ENCODE measurements at places on chromosomes 2 and 18.

DNA sequence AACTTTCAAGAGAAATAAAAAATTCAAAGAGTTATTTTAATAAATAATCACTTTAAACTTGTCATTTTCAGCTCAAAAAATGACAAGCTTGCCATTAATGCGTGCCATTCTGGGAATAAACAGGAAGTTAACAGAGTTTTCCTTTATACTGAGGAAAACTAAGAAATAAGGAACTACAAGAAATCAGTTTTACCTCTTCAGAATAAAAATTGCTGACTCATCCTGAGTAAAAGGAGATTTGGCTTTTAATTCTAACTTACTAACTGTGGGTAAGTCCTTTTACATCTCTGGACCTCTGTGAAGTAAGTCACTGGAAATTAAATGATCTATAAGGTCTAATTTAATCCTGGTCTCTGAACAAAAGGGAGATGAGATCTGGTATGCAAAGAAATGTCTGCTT, 16.1 kb downstream of the CEBPZ start:
- DNase-seq, result no peak

DNA sequence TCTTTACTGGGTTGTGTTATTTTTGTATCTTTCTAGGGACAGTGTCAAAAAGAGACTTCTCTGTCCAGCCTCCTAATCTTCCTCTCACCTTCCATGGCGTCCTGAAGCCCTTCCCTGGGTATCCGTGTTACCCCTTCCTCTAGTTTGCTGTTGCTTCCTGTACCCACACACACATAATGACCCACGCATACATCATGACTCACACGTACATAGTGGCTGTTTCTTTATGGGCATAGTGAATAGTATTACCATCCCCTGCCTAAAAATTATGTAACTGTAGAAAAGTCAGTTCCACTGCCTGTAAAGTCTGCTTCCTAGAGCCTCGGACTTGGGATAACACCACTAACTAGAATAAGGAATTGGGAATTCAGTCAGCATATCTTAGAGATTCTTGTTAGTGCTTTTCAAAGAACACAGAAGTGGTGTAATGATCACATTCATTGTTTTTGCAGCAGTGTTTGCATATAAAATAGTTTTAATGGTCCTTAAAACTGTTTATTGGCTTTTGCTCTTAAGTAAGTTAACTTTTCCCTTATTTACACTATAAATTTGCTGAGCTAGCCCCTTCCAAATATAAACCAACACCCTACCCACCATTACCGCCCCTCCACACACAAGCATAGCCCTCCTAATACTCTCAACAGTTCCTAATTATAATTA, 308.4 kb upstream of the RAB12 start:
- DNase-seq, result no peak

- no peak for DNase-seq
These were observed 29.2 kb downstream of the MROH2A start for GRCh38 chr2:233807215-233807865.

DNA sequence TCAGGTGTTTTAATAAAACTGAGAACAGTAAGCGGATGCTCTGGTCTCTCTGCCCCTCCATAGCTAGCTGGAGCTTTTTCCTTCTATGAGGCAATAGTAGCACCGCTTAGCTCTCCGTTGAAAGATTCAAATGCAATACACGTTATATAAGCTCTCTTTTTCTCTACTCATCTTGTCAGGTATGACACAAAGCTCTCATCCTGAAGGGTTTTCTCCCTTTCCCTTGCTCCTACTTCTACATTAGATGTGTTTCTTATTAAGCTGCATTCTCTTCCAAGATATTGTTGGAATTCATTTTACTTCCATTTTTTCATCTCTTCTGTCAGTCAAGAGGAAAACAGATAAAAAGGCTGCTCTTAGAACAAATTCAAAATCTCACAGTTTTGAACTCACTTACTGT, 434.6 kb upstream of the DDX18 start:
- DNase-seq, result no peak

- DNase-seq, result no peak
These were observed 61.9 kb upstream of the ALK start for GRCh38 chr2:29983308-29983707.

DNA sequence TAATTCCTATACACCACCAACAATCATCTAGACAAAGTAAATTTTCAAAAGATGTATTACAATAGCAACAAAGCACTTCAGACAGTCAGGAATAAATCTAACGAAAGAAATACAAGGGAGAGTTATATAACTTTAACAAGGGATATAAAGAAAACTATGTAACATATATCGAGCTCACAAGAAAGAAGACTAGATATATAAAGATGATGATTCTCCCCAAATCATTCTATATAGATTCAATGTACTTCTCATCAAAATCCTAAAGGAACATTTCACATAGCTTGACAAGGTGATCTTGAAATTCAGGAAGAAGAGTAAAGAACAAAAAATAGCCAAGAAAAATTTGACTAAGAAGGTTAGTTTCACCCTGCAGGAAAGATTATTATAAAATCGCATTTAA, 179.4 kb downstream of the SP3 start:
- no peak for DNase-seq

All from GM20000 (cell line).